Vagina (tissue), 2 donors: ENCODE measurements at places on chromosomes 13 and 19.

DNA sequence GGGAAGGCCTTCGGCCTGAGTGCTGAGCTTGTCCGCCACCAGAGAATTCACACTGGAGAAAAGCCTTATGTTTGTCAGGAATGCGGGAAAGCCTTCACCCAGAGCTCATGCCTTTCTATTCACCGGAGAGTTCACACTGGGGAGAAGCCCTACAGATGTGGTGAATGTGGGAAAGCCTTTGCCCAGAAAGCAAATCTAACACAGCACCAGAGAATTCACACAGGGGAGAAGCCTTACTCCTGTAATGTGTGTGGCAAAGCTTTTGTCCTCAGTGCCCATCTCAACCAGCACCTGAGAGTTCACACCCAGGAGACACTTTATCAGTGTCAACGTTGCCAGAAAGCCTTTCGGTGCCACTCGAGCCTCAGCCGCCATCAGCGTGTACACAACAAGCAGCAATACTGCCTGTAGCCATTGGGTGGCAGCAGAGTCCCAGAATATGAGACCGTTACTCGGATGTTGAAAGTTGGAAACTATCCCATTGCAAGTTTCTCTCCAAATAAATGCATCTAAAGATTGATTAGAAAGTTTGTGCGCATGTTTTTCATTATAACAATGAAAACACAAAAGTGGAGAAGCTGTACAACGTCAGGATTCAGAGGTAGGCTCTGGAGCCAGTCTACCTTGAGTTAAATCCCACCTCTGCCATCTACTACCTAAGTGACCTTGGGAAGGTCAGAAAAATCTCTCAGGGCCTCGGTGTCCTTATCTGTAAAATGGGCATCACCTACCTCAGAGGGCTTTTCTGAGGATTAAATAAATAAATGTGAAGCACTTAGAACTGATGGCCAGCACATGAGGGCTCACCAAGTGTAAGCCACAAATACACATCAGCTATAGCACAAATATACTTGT is 21.1 kb downstream of the ZNF473 start:
- no peak for DNase-seq

DNA sequence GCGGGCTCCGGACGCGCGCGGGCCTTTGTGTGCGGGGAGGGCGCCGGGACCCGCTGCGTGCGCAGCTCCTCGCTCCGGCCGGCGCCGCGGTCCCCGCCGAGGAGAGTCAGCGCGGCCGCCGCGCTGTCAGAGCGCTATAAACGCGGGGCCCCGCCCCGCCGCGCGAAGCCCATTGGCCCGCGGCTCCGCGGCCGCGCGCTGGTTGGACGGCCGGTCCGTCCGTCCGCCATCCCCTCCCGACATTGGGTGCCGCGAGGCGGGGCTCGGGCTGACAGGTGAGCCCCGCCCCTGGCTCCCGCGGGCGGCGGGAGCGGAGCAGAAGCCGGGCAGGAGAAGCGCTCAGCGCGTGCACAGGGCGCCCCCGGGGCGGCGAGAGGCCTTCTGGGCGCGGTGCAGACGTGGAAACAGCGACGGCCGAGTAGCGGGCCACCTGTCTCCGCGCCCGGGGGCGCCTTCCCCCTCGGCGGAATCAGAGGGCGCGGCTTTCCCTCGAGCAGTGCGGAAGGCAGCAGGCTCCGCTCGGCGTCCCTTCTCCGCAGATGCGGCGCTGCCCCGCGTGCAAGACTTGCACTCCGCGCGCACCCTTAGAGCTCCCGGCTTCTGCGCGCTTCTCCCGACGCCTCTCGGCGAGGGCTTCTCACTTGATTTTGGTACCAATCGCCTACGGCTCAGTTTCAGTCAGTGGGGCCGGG is at the start of gene EFNB2:
Gene EFNB2, minus strand, starts transcription at position 111 of the 692 bp plus-strand sequence. CDS start 698 bp downstream, outside the sequence.
- DNase-seq: no peak

GRCh38 chr13:49838989-49839388 is 46.5 kb upstream of the KPNA3 start:
- no peak for DNase-seq

DNA sequence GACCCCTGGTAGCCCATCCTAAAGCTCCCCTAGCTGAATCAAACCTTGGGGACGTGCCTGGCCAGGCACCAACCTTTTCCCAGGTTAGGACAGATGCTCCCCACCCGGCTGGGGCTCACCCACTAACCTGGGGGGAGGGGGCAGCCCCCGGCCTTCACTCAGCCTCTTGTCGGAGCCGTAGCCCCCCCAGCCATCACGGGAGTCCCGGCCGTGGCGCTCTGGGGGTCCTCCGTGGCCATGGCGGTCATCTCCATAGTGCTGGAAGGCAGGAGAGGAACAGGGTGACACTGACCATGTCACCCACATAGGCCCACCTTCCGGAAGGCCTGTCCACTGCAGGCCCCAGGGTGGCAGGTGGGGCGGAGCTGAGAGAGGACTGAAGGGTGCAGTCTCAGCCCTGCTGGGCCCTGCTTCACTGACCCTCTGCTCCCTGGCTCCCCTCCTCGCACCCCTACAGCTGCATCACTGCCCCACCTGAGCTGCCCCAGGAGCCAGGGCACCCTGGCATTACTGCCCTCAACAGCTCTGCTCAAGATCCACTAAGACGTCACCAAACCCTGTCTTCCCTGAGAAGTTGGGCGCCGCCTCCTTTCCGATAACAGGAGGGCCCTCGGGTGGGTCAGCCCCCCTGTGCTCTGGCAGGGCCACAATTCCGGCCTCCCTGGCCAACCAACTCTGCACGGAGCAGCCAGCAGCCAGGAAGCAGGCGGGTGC is 22.6 kb upstream of the TINCR start:
- DNase-seq: no peak

DNA sequence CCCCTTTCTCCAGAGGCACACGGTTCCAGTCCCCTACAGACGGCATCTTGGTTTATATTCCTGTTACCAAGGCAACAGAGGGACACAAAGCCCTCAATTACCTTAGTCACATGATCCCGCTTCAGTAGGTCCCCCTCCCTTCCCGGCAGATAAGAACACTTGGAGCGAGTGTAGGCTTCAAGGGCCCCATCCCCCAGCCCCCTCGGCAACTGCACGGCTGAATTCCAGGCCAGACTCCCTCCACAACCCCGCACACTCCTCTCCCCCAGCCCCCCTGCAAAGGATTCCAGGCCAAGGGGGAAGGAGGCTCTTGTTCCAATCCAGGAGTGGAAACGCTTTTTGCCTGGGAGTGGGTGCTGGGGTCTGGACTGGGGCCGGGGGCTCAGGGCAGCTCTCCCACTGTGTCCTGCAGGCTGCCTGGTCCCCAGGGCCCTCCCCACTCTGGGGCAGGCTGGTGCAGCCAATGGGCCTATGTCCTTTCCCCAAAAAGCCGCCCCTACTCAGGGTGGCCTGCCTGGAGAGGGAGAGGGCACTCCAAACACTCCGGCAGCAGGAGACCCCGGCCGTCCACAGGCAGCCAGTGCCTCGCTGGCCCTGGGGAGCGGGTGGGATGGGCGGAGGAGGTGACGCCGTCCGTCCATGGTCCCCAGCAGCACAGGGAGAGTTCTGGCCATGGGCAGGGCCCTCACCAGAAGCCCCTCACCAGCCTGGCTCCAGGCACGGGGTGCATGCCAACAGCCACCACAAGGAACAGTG is 62.6 kb downstream of the MLLT1 start:
- DNase-seq: no peak

- no peak for DNase-seq
Observed at GRCh38 chr19:16320987-16321386, 3.6 kb upstream of the KLF2 start.
